GM20000 (cell line): ENCODE measurements at places on chromosomes 13 and 19.
A peak's percentile ranks its signal among the peaks of the same experiment; 100 is the strongest.

- peak; percentile 22 for DNase-seq
Measured at GRCh38 chr19:33819506-33819879, 22.8 kb downstream of the KCTD15 start.

- no peak for DNase-seq
Measured at GRCh38 chr13:50403311-50403710, 388.1 kb downstream of the KCNRG start.

- DNase-seq = no peak
Measured at GRCh38 chr19:10968527-10969135, 7.8 kb downstream of the SMARCA4 start.

DNA sequence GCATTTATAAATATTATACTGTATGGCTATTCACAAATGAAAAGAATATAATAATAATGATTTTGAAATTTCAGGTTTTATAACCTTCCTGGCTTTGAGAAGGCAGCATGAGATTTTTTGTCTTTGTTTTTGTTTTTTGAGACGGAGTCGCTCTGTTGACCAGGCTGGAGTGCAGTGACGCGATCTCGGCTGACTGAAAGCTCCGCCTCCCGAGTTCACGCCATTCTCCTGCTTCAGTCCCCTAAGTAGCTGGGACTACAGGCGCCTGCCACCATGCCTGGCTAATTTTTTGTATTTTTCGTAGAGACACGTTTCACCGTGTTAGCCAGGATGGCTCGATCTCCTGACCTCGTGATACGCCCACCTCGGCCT, 64.1 kb downstream of the ZNF429 start:
- DNase-seq = no peak

GRCh38 chr19:1832046-1832663, 16.1 kb downstream of the REXO1 start:
- DNase-seq = no peak

GRCh38 chr13:85974608-85975366, 175.6 kb upstream of the SLITRK6 start:
- DNase-seq = no peak

DNA sequence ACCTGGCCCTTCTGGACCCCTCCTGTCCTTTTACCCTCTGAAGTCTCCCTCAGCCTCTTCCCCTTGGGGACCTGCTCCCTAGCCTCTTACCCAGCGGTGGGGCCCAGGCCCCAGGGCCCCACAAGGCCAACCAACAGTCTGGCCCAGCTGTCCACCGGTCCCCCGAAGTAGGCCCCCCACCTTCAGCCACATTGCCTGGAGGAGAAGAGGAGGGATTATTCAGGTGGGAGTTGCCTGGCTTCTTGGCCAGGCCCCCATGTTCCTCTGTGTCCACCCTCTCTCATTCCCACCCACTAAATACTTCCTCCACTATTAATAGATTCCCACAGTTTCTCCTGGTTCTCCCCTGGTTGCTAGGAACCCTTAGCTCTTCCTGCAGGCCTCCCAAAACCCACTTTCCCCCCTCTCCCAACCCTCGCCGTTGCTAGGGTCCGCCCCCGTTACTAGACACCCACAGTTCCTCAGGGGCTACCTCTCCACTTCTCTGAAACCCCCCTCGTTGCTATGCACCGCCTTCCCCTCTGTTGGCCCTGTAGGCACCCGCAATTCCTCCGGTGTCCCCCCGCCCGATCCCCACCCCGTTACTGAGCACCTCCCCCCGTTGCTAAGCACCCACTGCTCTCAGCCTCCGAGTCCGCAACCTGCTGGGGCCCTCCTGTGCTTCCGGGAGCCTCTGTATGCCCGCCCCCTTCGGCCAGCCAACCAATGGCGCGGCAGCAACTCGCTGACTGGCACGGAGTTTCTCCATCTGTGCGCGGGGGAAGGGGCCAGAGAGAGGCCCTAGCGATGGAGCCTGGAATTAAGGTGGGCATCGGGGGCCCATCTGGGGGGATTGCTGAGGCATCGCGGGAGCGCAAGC, 2.0 kb downstream of the COQ8B start:
- peak; percentile 95 for DNase-seq

DNA sequence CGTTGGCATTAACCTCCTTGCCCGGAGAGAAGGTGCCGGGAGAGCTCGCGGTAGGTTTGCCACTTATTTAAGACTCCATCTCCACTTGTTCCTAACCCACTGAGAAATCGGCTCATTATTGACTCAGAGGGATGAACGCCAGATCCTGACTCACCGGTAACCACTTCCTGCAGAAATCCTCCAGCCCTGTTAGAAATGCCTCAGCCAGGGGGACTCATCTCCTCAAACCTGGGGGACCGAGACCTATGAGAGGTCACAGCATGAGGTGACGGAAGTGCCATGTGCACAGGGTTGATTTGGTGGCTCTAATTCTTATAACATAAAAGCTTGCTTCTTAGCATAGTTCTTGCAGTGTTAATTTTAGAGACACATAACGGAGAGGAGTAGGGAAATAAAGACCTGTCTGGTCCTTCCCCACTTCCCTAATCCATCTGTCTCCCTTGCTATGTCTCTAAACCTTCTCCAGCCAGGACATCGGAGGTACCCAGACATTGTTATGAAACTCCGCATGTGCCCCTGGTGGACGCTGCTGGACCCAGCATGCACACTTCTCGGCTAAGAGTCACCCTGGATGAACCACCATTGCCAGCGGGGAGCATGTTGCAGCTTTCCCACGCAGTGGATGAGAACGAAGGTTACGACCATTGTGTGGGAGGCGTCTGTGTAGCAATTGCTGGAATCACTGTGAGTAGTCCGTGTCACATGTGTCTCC, 158.9 kb downstream of the EFNB2 start:
- no peak for DNase-seq

DNA sequence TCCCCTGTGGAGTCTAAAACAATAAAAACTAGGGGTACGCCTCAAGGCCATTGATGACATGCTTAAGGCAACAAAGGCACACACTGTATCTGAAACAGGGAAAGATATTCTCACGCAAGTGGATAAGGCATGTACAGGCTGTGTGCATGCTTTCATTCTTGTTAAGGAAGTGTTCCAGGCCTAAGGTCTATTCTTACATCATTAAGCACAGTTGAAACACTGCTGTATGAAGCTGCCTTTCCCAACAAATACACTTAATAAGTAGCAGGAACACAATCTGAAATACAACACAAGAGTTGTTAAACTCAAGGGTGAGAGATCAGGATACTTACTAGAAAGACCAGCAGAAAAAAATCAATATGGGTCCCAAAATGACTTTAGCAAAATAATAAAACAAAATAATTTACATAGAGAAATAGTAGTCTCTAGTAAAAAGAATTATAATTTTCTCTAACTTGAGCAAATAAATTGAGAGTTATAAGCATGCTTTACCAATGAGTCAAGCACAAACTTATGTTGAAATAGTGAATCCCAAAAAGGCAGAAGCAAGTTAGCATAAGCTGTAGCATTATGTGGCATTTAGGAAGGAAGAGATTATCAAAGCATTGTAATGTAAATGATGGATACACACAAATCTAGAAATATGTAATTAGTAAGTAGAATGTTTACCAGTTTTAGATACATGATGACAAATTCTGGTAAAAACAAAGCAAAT, 796.9 kb downstream of the SLITRK1 start:
- no peak for DNase-seq

GRCh38 chr19:50803633-50804419, 13.6 kb downstream of the ACP4 start:
- no peak for DNase-seq

- DNase-seq = no peak
Measured at GRCh38 chr13:52061587-52061986, 37.1 kb downstream of the UTP14C start.

DNA sequence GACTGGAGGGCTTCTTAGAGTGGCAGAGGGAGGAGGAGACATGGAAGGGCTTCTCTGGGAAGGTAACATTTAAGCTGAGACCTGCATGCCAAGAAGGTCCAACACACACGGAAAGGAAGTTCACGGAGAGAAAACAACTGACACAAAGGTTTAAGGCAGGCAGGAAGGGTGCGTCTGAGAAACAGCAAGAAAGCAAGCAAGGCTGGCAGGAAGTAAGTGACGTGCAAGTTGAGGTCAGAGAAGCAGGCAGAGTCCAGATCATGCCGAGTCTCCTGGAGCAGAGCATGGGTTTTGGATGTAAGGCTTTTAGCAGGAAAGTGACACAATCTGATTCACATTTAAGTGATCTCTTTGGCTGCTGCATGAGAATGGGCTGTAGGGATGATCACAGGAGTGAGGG, 60.5 kb downstream of the ATP7B start:
- no peak for DNase-seq

DNA sequence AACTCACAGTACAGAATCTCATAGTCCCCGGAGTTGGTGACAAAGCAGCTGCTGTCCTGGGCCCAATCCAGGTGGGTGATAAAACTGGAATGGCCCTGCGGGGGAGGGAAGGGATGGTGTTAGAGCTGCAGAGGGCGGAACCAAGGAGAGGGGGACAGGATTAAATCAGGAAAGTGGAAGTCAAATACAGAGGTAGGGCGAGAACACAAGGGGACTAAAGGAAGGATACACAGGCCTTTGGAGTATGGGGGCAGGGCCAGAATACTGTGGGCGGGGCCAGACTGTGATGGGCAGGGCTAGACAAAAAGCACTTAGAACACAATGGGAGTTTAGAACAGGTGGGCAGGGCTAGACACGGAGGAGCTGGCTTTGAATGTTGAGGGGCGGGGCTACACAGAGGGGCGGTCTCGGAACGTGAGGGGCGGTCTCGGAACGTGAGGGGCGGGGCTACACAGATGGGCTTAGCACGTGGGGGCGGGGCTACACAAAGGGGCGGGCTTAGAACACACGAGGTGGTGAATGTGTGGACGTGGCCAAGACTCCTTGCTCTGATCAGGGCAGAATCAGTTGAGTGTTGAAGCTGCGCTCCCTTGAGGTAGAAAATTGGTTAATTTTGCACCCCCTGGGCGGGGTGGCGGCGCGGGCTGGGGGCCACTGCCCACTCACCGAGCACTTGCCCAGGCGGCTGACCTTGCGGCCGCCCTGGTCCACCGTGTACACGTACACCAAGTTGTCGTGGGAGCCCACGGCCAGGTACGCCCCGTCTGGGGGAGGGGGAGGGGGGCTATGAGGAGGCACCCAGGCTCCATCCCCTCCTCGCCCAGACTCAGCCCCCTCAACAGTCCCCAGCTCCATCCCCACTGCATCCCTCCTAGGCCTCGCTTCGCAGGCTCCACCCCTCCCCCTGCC, 14.0 kb upstream of the GPR4 start:
- DNase-seq = peak; percentile 94

GRCh38 chr19:28884786-28885476, 328.0 kb downstream of the UQCRFS1 start:
- DNase-seq = no peak

DNA sequence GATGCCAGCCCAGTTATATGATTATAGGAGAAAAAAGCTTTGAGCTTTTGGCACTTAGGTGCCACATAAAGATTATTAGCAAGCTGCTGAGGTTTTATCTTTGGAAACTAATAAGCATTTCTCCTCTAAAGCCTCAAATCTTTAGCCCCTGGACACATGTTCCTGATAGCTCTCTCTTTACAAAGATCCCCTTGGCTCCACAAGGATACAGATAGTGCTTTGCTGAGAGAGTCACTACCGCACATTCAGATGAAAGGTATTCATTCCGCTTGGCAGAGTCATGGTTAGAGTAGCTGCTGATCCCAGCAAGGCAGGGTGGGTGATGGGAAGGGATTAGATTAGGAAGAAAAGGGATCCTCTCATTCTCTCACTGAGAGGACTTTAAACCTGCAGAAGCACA, 28.2 kb upstream of the PSG7 start:
- no peak for DNase-seq

- peak; percentile 70 for DNase-seq
Measured at GRCh38 chr19:6801485-6802086, 29.1 kb downstream of the VAV1 start.

- DNase-seq = no peak
Measured at GRCh38 chr13:40728595-40728994, 42.4 kb downstream of the MRPS31 start.

- DNase-seq = no peak
Measured at GRCh38 chr19:8088752-8089663, 36.4 kb downstream of the CCL25 start.

DNA sequence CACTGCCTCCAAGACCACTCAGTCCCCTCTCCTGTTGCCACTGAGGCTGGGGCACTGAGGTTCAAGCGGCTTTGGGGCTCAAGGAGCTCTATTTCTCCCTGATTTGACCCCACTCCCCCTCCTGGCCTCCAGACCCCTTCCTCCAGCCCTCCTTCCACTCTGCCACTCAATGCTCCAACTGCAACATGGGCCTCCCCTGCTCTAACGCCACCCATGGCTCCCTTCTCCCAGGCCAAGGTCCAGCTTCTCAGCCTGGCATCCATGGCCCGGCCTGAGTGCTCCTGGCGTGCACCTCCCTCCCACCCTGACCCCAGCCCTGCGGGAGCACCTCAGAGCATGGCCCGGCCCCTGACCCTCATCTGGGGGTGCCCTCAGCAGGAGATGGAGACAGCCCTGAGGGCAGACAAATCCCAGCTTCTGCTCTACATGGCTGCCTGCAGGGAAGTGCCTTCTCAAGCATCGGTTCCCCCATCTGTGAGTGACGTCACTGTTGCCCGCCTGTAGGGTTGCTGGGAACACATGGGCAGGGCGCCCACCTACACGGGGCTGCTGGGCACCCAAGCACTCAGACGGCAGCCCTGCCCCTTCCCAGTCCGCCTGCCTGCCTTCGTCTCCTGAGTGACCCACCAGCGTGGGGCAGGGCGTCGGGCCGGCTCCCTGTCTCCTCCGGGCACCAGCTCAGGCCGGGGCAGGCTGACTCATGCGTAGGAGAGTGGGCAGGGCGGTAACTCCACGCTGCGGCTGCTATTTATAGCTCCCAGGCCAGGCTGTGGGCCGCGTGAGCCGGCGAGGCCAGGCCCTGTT, 1.6 kb upstream of the DIRAS1 start:
- no peak for DNase-seq

DNA sequence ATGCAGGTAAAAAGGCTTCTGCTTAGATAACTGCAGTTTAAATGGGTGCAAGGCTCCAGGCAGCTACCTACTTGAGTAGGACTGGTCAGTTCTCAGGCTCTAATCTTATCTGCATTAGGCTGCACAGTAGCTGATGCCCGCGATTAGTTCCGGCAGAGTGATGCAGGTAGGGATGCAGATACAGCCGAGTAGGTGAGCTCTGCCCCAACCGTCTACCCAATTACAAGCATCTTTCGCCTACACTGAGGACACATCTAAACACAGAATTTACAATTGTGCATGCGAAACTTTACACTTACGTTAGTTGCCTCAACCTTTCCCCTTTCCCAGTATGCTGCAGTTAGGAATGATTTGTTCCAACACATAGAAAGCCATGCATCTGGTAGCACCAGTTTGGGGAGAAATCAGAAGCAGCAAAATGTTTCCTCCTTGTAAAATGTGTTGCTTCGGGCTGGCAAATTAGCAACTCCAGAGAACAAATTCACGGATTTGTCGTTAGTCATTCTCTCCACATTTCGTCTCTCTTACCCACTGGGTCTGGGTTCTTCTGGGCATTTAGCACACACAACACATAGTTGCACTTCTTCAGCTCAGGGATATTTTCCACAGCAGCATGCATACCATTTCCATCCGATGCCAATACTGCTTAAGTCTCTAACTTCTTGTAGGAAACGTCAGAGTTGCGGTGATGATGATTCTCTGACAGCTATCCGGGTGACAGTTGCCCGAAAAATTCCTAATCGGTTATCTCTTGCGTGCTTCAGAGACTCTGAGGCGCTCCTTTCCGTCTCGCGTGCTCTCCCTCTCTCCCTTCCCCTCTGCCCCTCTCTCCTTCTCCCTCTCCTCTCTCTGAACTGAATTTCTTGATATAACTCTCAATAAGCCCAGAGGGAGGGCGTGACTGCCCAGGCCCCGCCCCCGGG, at the start of gene PCDH9:
PCDH9 (minus strand) TSS at position 856 of the 923 bp plus-strand sequence. CDS start 1,896 bp downstream, outside the sequence.
- peak; percentile 20 for DNase-seq
